ENCODE measurements at places on chromosomes 11 and 22.

DNA sequence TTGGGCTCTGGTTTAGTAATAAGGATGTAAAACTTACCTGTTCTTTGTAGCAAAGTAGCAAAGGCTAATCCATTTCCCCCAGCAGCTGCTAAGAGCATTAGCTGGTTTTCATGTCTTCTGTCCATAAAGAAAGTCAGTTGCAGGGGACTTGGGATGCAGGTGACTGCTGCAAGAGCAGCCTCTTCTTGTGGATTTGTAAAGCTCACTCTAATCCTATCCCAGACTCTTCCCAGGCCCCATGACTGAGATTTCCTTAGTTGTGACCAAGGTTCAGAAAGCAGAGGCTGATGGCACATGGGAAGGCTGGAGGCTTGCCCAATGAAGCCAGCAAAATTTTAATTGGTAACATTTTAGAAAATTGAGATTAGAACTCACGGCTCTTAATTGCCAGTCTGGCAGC is 94.4 kb upstream of the HORMAD2 start:
- DNase-seq, result no peak

- DNase-seq, result peak; percentile 96
Observed at GRCh38 chr11:61129639-61130523, 27.6 kb downstream of the CD5 start.

DNA sequence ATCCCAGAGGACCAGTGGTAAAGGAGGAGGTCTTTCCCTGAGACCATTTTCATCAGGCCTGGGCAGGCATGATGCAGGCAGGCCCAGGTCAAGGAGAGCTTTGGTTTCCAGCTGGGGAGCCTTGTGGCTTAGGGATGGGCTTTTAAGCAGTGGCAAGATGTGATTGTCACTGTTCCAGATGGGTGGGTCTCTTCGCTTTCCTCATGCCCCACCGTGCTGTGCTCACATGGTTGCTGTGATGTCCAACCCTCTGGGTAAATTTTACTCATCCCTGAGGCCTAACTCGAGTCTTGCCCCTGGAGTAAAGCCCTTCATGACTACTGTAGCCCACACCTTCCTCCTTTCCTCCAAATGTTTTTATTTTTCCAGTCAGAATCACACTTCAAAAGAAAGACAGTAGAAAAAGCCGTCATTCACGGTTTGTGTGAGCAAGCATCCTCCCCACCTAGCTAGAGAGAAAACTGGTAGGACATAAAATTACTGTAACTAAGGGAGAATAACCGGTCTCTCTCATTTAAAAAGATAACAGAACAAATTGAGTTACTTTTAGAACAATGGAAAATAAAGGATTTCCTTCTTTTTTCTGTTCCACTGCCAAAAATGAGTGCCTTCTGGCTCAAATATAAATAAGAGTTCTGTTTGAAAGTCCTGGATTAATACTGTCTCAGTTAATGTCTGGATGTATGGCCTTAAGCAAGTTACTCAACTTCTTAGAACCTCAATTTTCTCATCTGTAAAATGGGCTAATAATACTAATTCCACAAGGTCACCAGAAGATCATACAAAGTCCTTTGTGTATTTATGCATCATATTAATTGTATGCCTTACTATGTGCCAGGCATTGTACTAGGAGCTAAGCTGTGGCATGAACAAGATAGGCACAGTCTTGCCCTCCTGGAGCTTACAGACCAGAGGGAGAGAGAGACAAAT is 84.9 kb downstream of the ME3 start:
- DNase-seq, result no peak

DNA sequence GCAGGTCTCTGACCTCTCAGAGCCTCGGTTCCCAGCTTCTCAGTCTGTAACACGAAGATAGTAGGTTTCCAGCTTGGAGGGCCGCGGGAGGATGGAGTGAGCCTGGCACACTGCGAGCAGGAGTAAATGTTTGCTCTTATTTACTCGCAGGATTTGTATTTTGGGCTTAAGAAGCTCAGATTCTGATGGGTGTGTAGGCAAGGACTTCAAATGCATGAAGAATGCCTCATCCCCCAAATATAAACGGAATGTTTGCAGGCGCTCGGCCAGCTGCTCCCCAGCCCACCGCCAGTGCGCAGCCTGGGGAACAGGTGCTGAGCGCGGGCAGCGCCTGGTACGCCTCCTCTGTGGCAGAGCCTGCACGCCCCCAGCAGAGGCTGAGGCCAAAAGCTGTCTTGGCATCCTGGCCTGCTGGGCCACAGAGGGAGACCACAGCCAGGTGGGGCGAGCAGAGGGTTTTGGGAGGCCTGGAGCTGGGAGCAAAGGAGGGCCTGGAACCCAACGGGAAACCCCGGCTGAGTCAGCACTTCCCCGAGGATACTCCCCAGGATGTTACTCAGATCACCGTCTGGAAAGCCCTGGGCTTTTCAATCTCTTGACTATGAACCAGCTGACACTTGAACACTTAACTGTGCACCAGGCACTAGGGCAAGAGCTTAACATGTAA is 9.4 kb downstream of the EHD1 start:
- peak; percentile 83 for DNase-seq

DNA sequence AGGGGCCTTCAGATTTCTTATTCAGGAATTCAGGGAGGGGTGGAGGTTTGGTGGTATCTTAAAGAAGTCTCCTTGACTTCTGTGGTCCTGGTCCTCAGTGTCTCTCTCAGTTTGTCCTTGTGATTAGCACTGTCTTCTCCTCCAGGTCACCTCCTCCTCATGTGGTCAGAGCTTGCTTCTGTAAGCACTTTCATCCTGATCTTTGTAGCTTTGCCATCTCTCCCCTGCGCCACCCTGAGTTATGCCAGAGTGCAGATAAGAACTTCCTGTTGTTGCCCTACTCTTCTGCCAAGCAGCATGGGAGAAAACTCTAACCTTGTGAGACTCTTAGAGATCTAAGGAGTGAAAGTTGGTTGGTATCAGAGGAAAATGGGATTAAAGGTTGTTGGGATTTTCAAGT is 30.9 kb downstream of the MICAL2 start:
- no peak for DNase-seq

DNA sequence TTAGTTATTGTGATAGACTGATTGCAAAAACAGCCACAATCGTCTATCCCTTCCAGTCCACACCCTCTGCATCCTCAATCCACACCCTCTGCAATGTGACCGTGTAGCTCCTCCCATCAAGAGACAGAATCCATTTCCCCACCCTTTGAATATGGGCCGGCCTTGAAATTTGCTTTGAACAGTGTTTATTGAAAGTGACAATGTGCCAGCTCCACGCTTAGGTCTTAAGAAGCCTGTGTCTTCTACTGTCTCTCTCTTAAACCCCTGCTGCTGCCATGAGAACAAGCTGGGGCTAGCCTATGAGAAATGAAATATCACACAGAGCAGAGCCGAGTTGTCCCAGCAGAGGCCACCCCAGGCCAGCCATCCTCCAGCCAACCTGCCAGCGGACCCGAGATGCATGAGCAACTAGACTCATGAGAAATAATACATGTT is 22.3 kb upstream of the MICAL2 start:
- DNase-seq, result no peak

DNA sequence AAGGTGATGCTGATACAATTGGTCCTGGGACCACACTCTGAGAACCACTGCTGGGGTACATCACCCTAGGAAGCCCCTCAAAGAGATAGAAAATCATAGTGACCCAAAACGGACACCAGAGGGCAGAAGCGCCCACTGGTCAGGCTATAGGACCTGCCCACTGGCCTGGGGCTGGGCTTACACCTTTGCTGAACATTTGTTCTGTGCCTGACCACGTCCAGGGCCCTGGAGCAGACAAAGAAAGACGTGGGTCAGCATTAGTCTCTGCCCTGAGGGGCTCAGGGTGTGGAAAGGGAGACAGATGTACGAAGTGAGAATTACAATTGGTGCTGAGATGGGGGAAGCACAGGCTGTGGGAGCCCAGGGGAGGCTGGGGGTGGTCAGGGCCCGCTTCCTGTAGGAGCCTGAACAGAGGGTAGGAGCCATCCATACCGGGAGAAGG is 14.4 kb upstream of the SERPINH1 start:
- DNase-seq, result peak; percentile 87

- no peak for DNase-seq
Observed at GRCh38 chr11:78833237-78833636, 258.6 kb upstream of the NARS2 start.

DNA sequence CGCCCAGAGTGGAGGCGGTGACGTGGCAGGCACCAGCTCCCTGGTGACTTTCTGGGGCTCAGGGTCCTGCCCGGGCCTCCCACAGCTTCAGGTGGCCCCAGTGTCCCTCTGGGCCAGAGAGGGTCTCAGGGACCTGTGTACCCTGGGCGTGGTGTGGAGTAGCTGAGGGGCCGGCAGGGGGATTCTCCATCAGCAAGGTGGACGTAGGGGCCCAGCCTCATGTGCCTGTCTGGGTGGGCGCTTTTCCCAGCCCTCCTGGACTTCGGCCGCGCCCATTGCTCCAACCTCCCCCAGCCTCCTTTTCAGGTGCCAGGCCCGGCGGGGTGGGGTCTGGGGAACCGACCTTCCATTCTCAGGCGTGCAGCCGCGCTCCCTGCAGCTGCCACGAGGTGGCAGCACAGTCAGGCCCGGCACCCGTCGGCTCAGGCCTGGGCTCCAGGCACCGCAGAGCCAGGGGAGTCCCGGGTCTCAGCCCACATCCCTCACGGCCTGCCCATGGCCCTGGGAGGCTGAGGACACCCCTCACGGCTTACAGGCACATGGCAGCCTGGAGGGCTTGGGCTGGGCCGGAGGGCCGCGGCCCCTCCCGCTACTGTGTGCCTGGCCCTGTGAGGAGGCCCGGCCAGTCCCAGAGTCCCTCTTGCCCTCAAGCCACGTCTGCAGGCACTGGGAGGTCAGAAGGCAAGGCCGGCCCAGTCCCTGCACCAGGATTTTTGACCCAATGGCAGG is 19.9 kb upstream of the MUC5B start:
- DNase-seq, result peak; percentile 94

GRCh38 chr11:3159296-3160190 is 5.6 kb downstream of the OSBPL5 start:
- DNase-seq, result no peak

DNA sequence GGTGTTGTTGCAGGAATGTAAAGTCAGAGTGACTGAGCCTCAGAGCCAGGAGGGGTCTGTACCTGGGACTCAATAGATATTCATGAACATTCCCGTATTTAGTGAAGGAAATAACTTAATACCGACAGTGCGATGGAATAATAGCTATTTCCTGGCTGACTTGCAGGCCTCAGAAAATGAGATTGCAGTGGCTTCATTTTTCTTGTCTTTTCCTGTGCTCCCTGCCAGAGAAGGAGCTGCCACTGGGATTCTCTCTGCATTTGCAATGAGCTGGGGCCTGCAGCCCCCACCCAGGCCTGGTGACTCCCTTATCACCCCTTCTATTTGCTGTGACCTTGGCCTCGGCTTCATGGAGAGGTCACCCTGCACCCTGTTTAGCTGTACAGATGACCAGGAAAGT is 173.4 kb downstream of the MIAT start:
- no peak for DNase-seq

- DNase-seq, result no peak
Observed at GRCh38 chr11:122814401-122814800, 23.9 kb upstream of the CRTAM start.

- no peak for DNase-seq
Observed at GRCh38 chr11:12143461-12144258, 33.3 kb downstream of the MICAL2 start.

- no peak for DNase-seq
Observed at GRCh38 chr11:120221115-120221752, 10.4 kb downstream of the OAF start.

DNA sequence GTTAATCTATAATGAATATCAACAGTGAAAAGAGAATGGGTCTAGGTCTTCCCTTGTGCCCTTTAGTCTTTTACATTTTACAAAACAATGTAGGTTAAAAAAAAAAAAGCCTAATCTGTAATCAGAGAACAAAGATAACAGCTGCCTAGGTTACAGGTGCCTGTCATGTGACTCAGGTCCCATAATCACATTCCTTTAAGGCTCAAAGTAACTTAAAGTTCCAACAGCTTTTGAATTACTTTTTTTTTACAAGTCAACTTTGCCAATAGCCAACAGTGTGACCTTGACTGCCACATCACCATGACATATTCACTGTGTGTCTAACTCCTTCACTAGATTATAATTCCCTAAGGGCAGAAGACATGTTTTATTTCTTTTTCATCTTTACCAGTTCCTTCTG is 237.0 kb upstream of the API5 start:
- no peak for DNase-seq

DNA sequence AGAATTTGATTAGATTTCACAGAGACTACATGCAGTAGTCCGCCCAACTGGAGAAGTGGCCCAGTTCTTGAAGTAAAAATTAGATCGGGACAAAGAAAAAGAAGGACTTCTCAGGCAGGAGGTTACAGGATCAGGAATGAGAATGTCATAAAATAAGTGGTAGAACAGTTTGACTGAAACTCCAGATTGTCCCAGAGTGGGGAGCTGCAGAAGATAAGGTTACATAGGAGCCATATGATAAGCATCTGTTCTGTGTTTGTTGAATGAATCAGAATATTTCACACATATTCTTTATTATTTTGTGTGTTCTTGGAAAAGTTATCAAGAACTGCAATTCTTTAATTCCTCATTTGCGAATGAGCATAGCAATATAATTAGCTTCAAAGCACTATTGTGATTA is 210.6 kb downstream of the AASDHPPT start:
- DNase-seq, result no peak

- DNase-seq, result peak; percentile 73
Observed at GRCh38 chr11:27218421-27219038, 144.5 kb downstream of the CCDC34 start.

DNA sequence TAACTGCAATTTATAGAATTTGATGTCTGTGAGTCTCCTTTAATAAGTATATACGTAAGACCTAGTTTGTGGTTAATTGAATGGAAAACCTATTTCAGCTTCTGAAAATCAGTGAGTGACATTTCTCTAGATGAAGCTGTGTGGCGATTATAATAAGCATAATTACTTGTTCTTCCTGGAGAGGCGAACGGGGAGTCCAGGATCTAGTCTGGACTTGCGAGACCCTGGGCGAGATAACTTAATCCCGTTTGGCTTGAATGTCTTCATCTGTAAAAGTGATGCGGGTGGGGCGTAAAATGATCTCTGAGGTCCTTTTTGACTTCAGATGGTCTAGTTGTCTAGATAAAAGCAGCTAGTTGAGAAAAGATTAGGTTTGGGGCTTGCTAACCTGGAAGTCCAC is 1.1 kb downstream of the PRRG4 start:
- no peak for DNase-seq

- no peak for DNase-seq
Observed at GRCh38 chr11:21603886-21604285, 589.0 kb upstream of the ANO5 start.

GRCh38 chr11:119316729-119317591 is at the start of gene MCAM:
Gene MCAM (minus strand): TSS chr11:119317130. CDS start chr11:119317101, 29 bp downstream.
- peak; percentile 79 for DNase-seq

- no peak for DNase-seq
Observed at GRCh38 chr22:33247758-33248157, 189.6 kb upstream of the SYN3 start.

Measured in AG08396 (cell line).